Stimulated activated CD8-positive, alpha-beta memory T cell treated with anti-CD3 and anti-CD28 coated beads, Interleukin-7, amount 100 ng/mL, for 1 hour (primary cell): ENCODE measurements at places on chromosomes 2 and 18.

- no peak for DNase-seq
Measured at GRCh38 chr2:19902216-19902740, 495 bp upstream of the TTC32 start.

DNA sequence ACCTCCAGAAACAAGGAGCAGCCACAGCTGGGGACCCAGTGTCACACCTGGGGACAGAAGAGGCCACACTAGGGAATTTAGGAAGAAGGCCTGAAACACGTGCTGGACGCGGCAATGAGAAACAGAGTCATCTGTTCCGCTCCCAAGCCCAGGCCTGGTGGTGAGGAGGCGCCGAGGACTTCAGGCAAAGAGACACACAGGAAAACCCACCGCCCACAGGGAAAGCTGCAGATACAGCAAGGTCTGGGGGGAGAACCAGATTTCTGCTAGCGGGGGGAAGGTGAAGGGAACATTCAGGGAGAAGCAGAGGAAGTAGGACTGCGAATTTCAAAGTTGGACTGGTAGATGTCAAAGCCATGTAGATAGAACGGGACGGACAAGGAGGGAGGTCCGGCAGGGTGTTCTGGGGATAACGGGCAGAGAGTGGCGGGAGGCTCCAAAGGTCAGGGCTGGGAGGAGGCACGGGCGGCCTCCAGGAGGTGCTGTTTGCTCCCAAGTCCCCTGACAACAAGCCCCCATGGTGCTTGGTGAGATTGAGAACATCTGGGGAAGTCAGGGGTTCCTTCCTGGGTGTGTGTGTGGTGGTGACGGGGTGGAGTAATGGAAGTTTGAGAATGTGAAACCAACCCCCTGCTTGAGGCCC lies 351.7 kb upstream of the MYT1L start:
- DNase-seq: no peak

DNA sequence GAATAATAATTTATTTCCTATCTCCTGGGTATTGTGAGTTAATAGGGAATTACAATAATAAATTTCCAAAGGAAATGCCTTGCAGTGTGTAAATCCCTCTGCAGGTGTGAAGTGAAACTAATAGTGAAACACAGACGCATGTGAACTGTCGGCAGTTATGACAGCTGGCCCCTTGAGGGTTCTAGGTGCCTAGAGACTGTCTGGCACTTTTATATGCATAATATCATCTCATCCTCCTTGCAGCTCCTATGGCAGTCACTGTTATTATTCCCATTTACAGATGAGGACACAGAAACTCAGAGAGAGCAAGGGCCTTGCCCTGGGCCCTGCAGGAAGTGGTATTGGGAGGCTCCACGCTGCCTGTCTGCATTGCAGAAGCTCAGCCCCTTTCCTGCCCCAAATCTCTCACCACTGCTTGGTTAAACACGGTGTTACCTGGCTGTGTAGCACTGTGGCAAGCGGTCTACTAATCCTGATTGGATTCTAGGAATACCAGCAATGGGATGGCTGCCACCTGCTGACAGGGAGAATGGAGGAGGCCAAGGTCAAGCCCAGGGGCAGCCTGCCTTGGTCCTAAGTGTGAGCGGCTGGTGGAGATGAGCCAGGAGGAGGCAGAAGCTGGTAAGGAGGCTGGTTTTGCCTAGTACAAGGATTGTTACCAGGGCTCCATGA lies 32.8 kb upstream of the ACKR3 start:
- peak; percentile 25 for DNase-seq

DNA sequence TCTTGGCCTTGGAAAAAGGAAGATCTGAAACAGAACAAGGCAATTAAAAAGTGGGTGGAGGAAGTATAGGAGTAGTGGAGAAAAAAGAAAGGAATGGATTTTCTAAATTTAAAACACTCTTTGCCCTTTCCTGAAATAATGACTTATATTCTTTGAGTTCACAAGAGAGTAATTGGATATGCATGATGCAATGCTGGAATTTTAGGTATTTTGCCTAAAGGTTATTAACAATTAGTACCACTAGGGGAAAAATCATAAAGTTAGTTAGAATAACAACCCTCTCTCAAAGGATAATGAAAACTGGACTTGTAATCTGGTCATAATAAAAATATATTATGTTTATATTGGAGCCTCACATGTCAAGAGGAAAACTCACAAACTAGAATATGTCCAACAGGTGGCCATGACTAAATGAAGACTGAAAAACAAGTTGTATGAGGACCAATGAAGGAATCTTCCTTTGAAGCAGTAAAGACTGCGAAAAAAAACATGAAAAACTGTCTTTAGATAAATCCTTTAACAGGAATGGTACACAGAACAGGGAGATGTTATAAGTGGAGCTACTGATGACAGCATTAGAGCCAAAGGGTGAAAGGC lies 281.8 kb downstream of the NCKAP5 start:
- DNase-seq: no peak

DNA sequence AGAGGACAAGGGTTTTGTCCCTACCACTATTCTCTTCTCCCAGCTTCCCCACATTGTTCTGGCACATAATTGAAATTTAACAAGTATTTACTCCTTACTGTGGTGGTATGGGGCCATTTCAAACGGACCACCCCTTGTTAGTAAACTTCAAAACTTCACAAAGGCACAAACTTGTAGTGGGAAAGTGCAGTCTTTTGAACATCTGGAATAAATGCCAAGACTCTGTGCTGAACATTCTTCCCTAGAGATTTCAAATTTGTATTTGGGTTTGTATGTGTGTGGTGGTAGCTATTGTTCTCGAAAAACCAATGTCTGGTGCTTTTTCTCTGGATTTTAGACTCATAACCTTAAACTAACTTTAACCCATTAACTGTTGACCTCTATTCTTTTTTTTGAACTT lies 151.6 kb downstream of the NRP2 start:
- no peak for DNase-seq

GRCh38 chr2:26270373-26270772 lies 25.6 kb downstream of the HADHB start:
- DNase-seq: no peak

DNA sequence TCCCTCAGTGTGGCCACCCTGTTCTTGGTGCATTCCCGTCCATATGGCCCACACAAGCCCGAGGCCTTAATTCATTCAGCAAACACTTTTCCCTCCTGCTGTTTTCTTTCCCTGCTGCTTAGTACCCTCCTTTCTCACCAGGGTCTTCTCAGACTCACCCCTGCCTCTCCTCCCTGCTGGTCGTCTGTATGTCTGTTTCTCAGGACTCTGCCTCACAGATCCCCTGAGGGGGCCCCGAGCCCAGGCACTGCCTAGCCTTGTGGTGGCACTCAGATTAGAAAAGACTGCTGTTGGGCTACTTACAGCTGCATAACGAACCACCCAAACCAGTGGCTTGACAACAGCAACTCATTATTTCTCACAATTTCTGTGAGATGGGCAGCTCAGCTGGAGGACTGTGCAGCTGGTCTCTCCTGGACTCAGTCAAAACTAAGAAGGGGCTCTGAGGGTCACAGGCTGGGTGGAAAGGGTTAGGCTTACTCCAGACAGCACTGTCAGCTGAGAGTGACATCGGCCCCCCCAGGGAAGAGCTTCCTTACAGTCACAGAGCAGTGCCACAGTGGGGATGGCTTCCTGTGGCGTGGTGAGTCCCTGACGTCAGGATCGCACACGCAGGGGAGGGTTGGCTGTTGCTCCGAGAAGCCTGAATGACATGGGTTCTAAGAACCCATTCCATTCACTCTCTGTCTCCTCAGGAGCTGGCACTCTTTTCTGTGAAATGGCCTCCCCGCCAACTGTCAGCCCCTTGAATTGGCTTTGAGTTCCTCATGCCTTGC lies 139.0 kb downstream of the UXS1 start:
- DNase-seq: no peak

GRCh38 chr2:26530696-26531095 lies 52.8 kb upstream of the OTOF start:
- no peak for DNase-seq

DNA sequence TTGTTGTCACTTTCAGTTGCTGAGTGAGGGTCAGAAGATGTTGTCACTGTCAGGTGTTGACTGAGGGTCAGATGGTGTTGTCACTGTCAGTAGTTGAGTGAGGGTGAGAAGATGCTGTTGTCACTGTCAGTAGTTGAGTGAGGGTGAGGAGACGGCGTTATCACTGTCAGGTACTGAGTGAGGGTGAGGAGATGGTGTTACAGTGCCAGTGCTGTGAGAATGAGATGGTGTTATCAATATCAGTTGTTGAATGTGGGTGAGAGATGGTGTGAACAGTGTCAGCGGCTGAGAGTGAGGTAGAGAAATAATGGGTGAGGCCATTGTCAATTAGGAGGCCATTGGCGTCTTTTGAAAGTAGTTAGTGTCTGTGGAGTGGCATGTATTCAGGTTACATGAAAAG lies 1.6 kb upstream of the ATP9B start:
- DNase-seq: no peak

DNA sequence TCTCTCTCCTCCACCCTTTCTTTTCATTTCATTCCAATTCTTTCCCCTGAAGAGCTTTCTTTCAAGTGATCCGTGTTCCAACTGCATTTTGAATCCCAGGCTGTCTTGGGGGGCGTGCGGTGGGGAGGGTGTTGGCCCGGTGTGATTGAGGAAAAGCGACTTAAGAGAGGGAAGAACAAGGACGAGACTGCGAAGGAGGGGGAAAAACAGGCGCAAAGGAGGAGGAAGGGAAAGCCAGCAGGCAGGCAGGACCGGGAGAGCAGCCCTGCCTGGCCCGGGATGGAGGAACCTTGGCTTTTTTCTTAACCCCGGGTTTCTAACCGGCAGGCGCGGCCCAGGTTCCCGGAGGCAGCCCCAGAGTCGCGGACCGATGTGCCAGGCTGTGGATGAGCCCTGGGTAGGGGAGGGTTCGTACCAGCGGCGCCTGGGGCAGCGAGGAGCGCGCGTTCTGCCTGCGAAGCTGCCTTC lies 1.3 kb downstream of the ADCYAP1 start:
- no peak for DNase-seq

DNA sequence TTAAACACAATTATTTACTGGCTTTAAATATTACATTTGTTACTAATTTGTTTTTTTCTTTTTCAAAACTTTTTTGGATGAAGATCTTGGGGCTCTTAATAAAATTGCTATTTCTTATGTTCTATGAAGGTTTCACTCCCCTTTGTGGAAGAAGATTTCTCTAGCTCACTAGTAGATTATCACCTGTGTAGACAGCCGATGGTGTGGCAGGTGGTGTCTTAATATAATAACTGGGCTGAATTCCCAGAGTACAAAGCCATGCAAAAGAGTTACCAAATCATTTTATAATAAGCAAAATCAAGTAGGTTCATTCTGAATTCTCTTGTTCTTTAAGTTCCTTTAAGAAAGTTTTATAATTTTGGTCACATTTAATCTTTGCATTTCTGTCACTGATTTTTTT lies 233.7 kb downstream of the CCDC102B start:
- no peak for DNase-seq

DNA sequence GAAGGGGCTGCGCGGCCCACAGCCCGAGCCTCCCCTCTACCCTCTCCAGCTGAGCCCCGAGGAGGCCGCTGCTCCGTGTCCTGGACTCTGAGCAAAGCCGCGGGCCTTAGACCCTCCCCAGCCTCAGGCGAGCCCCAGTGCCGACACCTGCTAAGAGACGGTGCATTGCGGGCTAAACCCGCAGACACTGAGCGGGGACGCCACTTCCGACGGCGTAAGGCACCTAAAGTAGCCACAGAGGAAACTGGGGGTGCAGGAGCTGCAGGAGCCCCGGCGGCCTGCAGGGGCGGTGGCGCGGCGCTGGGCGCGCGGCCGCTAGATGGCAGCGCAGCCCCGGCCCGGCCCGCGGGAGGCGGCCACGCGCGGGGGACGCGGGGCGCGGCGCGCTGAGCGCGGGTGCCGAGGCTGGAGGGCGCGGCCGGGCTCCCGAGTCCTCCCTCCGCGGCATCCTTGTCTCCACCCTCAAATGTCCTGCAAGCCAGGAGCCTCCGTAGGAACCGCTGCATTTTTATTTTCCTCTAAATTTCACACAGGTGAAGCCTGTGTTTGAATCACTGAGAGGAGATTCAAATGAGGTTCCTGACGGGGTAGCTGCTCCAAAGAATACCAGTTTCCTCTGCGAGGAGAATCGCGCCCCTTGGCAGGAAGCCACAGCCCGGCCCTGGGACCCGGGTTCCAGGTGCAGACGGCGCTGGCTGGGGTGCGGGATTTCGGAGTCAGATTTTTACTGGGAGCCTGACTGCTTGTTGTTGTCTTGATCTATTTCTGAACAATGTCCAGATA lies 650.5 kb downstream of the GALR1 start:
- peak; percentile 13 for DNase-seq

DNA sequence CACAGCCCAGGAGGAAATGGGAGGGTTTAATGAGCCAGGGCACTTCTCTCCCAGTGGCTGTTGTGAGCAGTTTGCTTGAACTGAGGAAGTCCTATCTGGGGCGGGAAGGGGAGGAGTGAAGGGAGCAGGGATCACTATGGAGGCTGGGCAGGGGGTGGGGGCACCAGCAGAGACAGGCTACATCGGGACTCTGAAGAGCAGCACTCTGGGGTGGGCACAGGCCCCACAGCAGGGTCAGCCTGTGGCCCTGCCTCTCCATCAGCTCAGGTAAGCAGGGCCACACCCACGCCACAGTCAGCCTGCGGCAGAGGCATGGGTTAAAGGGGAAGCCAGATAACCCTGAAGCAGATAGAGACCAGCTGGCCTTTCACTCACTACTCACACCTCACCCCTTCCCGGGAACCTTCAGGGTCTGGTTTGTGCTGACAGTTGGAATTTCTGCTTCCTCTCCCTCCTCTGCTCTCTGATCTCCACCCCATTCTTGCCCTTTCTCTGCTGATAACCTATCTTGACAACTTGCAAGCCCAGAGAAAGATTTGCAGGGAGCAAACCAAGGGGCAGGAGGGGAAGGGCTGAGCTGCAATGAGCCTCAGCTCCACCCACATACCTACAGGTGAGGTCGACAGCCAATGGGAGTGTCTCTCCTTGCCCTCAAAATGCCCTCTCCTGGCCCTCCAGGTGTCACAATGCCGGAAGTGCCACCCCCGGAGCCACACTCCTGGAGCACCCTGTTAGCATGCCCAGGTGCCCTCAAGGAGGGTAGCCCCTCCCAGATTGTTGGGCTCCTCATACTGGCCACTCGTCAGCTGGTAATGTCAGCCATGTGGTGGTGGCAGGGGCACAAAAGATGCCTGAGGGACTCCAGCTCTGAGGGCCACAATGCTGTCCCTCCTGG lies 3.7 kb downstream of the SIGLEC15 start:
- DNase-seq: no peak

GRCh38 chr2:36146765-36147164 lies 208.8 kb upstream of the CRIM1 start:
- DNase-seq: no peak

- DNase-seq: no peak
Measured at GRCh38 chr18:59308938-59309260, 9.6 kb downstream of the CPLX4 start.

- no peak for DNase-seq
Measured at GRCh38 chr2:2796207-2796606, 465.1 kb upstream of the MYT1L start.
